GM06990 (cell line): ENCODE measurements at places on chromosomes 2 and 18.

- DNase-seq, result no peak
These were observed 171.0 kb upstream of the SIX3 start for GRCh38 chr2:44770221-44771195.

DNA sequence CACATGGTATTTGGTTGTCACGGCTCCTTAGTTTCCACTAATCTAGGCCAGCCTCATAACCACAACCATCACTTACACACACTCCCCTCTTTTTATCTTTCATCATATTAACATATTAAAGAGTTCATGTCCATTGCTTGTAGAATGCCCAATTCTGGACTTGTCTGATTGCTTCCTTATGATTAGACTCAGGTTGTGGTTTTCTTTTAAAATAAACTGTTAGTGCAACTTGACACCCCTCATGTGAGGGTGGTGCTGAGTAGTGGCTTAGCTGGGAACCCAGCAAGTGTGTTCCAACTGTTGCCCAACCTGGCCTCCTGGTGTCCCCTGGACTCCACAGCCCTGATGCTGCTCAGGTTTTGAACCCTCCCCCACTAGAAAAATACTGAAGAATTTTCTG is 20.1 kb upstream of the CD207 start:
- no peak for DNase-seq

DNA sequence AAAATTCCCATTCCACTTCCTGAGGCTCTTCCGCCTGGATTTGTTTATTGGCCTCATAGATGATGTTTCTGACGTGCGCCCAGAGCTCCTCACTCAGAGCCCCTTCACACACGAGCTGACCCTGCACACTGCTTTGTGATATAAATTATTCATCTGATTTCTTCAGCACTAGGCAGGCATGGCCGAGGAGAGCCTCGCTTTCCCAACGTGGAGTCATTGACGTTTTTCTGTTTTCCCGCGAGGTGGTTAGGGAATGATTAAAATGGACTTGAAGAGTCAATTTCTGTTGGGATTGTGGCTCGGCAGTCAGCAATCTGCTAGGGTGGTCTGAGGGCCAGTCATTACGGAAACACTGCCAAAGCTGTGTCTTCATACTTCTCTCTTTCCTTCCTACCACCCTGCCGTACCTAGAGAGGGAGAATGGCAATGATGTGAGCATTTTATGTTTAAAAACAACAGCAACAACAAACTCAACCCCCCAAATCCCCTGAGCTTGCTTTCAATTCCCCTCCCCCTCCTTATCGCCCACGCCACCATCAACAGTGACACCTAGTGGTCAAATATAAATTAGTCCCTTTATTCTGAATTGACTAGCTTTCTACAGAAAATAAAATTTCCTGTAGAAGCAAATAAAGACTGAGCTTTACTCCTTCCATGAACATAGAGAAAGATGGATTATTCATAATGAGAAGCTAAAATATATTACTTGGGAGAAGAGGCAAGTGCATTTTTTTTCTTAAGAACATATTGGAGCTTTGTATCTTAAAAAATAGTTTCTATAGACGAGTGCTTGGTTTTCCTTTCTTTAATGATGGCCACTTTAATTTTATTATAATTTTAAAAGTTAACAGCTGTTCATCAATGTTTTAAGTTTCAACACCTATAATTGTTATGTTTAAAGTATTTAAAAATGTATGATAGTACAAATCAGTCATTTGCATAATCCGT is 285.1 kb downstream of the MTX2 start:
- DNase-seq, result no peak

GRCh38 chr2:152626911-152627339 is 90.3 kb downstream of the PRPF40A start:
- no peak for DNase-seq

- no peak for DNase-seq
These were observed 3.0 kb upstream of the GAREM2 start for GRCh38 chr2:26169681-26170414.

DNA sequence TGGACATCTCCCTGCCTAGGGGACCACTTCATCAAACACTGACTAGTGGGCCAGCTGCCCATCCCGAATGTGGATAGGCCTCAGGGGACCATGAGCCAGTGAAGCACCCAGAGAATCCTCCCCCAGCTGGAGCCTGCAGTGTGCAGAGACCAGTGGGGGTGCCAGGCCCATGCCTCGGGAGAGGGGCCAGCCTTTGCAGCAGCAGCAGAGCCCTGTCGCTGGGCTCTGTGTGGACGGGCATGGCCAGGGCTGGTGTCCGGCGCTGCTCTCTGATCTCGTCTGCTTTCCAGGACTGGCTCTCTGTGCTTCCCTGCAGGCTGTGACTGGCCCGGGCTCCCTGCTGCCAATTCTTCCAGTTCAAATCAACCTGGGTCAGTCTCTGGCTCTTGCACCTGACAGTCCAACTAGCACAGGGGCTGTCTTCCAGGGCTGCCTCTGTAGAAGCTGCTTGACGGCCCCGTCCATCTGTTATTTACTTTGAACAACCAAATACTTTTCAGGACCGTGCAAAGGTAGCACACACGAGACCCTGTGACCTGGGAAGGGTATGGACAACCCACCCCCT is 11.4 kb downstream of the KCNIP3 start:
- no peak for DNase-seq

DNA sequence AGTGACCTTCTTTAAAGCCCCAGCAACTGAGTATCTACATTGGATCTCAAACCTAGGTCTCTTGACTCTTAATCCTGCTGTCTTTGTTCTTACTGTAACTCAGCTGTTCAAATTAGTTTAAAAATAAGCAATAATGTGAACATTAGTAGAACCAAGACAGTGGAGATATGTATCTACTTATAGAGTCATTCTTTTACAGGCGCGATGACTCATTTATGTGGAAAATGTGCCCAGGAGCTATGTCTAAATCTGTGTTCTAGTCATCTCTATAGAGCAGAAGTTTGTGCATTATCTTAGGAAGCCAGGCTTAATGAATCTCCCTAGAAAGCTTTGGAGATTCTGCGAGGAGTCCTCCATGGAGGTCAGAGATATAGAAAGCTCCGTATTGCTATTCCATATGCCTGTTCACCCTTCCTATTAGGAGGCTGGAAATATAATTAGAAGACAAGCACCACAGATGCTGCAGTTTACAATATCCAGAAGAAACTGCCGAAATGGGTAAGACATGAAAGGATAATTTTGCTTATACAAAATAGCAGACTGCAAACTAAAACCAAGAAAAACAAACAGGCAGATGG is 211.6 kb downstream of the TRIB2 start:
- no peak for DNase-seq

GRCh38 chr2:33058716-33059470 is 112.1 kb downstream of the LTBP1 start:
- no peak for DNase-seq

DNA sequence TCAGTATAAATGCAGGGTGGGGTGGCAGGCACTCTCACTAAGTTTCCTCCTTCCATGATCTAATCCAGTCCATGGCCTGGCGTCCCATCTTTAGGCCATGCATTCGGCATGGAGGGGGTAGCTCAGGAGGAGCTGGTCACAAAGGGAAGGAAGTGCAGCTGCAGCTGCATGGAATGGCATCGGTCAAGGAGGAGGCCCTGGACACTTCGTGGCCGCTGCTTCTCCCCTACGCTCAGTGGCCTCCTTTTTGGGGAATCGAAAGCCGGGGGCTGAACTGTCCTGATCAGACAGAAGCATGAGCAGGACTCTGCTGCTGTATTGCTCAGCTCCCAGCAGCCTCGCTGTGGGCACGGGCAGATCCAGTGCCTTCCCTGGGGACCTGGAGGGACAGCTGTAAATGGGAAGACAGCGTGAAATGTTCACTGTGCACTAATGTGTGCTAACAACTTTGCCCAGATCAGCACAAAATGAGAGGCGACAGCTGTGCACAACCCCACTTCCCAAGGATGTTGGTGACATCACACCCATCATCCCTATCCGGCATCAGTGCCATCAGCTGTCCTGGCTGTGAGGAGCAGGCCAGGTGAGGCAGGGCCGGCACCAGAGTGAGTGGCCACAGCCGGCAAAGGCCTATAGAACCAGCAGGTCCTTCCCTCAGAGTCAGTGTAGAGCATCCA is 520.1 kb upstream of the RAB6C start:
- DNase-seq, result no peak

- peak; percentile 8 for DNase-seq
These were observed 147.3 kb downstream of the IRS1 start for GRCh38 chr2:226652369-226652768.

- DNase-seq, result no peak
These were observed 32.2 kb downstream of the ZC3H15 start for GRCh38 chr2:186518291-186518690.

DNA sequence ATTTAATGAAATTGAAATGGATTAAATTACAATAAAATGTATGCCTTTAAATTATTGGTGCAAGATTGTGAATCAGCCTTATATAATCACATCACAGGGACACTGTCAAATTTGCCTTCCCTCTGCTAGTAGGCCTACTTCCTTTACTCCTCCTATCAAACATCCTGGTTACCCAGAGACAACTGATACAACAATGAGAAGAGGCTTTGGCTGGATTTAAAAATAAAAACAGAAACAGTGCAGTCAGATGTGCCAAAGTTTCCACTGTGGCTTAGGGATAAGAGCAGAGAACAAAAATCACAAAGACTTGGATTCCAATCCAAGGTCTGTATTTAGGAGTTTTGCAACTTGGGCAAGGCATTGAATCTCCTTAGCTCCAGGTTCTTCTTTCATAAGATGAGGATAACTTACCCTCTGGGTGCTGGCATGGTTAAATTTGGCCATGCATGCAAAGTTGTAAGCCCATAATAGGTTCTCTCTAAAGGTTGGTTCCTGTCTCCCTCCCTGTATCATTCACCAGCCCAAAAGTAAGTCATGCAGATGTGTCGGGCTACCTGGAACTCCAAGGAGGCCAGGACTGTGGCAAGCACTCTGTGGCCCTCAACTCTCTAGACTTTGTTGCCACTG is 99.3 kb upstream of the LRATD1 start:
- DNase-seq, result no peak

- no peak for DNase-seq
These were observed 477.8 kb downstream of the EIPR1 start for GRCh38 chr2:2899826-2900225.

GRCh38 chr2:219661197-219661954 is 33.9 kb downstream of the SLC4A3 start:
- DNase-seq, result no peak

- no peak for DNase-seq
These were observed 90.8 kb upstream of the L3MBTL4 start for GRCh38 chr18:6505498-6505875.

DNA sequence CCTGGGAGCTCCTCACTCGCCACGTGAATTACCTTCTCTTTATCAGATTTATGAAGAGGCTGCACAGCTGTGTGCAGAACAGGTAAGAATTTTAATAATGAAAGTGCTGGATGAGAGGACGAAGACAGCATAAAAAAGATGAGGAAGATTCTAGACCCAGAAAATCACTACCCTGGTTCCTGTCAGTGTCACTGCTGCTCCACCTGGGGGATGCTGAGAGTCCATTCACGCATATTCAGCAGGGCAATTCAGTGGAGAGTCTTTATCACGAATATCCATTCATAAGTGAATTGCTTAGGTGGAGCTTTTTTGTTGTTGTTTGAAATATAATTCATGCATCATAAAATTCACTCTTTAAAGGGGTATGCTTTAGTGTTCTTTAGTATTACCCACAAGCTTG is 52.0 kb downstream of the MRPL33 start:
- no peak for DNase-seq

DNA sequence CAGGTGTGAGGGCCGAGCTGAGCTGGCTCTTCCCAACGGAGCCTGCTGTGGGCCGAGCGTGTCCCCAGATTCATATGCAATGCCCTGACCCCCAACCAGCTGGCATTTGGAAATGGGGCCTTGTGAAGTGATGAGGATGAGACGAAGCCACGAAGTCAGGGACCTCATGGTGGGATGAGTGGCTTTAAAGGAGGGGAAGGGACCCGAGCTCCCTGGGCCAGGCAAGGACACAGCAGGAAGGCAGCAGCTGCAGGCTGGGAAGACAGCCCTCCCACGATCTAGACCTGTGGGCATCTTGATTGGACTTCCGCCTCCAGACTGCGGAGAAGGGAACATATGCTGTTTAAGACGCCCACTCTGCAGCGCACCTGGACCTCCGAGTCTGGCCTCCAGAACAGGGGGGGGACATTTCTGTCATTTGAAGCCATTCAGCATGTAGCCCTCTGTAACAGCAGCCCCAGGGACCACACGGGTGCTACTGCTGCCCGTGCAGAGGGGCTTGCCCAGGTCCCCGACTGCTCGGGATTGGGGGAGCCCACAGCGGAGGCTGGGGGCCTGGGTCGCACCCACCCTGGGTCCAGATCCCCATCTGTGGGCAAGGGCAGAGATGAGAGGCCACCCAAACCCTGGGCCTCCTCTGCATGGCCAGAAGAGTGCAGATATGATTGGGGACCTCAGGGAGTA is 27.2 kb downstream of the KIF1A start:
- no peak for DNase-seq

DNA sequence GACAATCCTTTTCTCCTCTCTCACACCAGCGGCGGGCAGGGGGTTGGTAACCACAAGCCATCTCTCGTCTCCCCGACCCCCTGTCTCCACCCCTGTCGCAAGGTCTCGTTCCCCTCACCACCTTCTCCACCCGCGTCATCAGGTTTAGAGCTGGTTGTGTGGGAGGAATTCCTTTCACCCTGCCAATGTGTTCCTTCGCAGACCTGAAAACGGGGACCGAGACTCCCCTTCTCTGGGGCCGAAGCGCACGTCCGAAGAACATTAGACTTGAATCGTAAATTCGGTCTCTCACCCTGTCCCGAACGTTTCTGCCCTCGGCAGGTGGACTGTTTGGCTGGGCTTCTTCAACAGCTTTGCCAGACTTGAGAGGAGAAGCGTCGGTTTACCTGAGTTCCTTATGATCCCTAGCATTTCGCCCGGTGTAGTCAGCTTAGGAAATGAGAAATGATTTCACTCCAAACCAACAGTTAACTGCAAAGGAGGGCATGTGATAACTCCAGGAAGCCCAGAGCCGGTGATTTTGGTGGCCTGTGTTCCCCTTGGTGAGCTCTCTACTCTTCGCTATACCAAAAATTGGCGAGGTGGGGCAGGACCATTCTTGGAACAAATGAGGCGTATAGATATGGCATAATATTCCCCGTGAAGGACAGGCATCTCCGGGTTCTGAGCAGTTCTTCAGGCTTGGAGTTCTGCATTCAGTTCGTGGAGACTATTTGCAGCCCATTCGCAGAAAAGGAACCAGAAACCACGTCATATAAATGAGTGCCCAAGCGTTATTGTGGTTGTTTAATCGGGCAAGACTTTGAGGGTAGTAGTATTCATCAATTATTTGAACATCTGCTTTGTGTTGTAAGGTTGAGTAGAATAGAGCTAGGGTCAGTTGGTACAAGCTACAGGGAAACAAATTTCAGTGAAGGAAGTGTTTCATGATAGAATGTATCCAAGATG is 694 bp downstream of the CFAP36 start:
- DNase-seq, result no peak

DNA sequence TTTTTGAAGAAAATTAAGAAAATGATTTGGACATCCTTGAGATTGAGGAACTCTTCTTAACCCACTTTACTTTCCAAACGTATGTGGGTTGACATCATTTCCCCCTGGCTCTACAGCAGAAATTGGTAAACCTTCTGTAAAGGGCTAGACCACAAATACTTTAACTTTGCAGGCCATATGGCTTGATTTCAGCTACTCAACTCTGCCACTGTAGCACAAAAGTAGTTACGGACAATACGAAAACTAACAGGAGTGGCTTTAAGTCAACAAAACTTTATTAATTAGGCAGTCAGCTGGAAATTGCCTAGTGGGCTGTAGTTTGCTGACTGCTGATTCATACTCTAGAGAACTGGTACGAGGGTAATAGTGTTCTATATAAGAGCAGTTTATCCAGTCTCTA is 83.2 kb upstream of the DTNB start:
- no peak for DNase-seq
